ENCODE measurements at places on chromosomes 7 and 10. TPM values are rescaled to one million over a fixed set of nuclear protein-coding genes. Genes with fewer than 3 reads are reported as not detected.
A peak's percentile ranks its signal among the peaks of the same experiment; 100 is the strongest.

- no peaks in the 10 kb centered on the region for H3K4me1 ChIP-seq
- DNase-seq = no peak
- H3K36me3 ChIP-seq = no peaks in the 10 kb centered on the region
- H3K27me3 ChIP-seq = no peaks in the 10 kb centered on the region
Observed at GRCh38 chr7:71239586-71240268, 107.8 kb downstream of the GALNT17 start.

HBP1 gene
- total RNA-seq = 11.0 TPM

CUZD1 gene
- total RNA-seq = 3.1 TPM

- no peaks in the 10 kb centered on the region for H3K36me3 ChIP-seq
- no peak for DNase-seq
- H3K4me3 ChIP-seq = no peak overlapping the region
- H3K27me3 ChIP-seq = peaks cover 2% of the 10 kb centered on the region
- no peak overlapping the region for H3K27ac ChIP-seq
Observed at GRCh38 chr7:141369422-141369821, 181.8 kb upstream of the AGK start.

BICC1 gene
- not detected for total RNA-seq

AS3MT gene
- 0.79 TPM for total RNA-seq

GRCh38 chr7:89987665-89988064 lies 166.6 kb upstream of the STEAP1 start:
- DNase-seq = no peak
- no peak overlapping the region for H3K4me3 ChIP-seq

DNA sequence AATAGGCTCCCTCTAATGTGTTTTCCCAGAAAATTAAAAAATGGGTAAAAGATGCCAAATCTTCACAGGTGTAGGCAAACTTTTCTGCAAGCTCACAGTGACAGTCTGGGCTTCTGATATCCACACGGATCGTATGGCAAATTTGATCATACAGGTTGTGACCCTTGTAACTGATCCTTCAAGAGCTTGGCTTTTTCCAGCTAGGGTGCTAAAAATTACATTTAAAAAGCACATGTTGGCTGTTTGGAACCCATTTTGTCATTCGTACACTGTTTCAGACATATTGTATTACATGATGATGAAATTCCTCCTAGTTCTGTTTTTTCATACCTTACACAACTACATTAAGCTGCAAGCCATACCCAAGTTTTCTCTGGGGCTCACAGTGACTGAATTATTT lies 138.7 kb downstream of the GFRA1 start:
- H3K36me3 ChIP-seq = no peaks in the 10 kb centered on the region
- DNase-seq = no peak
- H3K27ac ChIP-seq = no peak overlapping the region
- H3K4me3 ChIP-seq = no peak overlapping the region
- H3K27me3 ChIP-seq = no peaks in the 10 kb centered on the region
- H3K4me1 ChIP-seq = no peaks in the 10 kb centered on the region

GRCh38 chr7:92830027-92830426 lies 6.3 kb downstream of the CDK6 start:
- H3K36me3 ChIP-seq = peaks cover 68% of the 10 kb centered on the region
- H3K4me1 ChIP-seq = peaks cover 55% of the 10 kb centered on the region
- peak overlapping the region; percentile 100 for H3K27ac ChIP-seq
- H3K27me3 ChIP-seq = no peaks in the 10 kb centered on the region

DNA sequence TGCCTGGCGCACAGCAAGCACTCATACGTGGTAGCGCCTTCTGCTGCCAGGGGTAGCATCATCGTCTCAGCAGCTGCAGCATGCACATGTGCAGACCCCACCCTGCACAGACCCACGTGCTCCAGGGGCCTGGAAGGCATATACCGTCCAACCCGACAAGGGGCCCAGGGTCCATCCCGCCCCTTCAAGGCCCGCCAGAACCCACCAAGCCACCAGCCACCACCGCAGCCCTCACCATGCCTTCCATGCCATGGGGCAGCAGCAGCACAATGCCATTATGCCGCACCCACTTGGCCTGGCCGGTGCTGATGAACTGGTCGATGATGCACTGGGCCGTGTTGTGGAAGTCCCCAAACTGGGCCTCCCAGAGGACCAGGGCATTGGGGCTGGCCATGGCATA lies 22.7 kb downstream of the OGDHL start:
- H3K36me3 ChIP-seq = no peaks in the 10 kb centered on the region
- H3K27me3 ChIP-seq = no peaks in the 10 kb centered on the region
- no peaks in the 10 kb centered on the region for H3K4me1 ChIP-seq
- no peak overlapping the region for H3K27ac ChIP-seq

GRCh38 chr10:77601488-77601887 lies 36.1 kb downstream of the KCNMA1 start:
- DNase-seq = no peak
- H3K27me3 ChIP-seq = no peaks in the 10 kb centered on the region
- H3K4me1 ChIP-seq = peaks cover 5% of the 10 kb centered on the region
- no peaks in the 10 kb centered on the region for H3K36me3 ChIP-seq
- no peak overlapping the region for H3K4me3 ChIP-seq
- H3K27ac ChIP-seq = no peak overlapping the region

- peaks cover 18% of the 10 kb centered on the region for H3K27me3 ChIP-seq
- H3K36me3 ChIP-seq = no peaks in the 10 kb centered on the region
- H3K4me3 ChIP-seq = no peak overlapping the region
- DNase-seq = no peak
- H3K27ac ChIP-seq = no peak overlapping the region
Observed at GRCh38 chr7:151902311-151902710, 25.4 kb upstream of the PRKAG2 start.

DNA sequence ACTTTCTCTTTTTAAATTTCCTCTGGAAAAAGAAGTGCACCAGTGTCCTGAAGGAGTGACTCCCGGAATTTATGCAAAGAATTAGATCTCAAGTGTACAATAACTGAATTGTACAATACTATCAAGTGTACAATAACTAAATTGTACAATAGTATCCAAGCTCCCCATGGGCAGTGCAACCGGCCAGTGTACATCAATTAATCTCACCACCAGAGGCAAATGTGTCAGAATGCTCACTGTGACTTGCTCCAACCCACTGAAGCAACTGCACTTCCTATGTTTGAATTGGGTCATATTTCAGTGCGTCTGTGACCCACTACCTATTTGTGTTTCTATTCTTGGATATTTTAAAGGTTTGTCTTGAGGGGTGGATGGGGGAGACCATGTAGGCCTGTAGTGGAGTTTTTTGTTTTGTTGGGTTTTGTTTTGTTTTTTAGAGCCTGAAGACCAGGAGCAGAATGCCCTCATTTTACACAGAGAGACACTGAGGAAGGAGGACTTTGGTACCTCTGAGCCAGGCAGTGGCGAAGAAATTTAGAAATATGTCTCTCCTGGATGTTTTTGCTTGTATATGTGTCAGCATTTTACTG lies 78.5 kb upstream of the CTTNBP2 start:
- no peaks in the 10 kb centered on the region for H3K27me3 ChIP-seq
- no peak overlapping the region for H3K27ac ChIP-seq
- H3K4me1 ChIP-seq = no peaks in the 10 kb centered on the region

DNA sequence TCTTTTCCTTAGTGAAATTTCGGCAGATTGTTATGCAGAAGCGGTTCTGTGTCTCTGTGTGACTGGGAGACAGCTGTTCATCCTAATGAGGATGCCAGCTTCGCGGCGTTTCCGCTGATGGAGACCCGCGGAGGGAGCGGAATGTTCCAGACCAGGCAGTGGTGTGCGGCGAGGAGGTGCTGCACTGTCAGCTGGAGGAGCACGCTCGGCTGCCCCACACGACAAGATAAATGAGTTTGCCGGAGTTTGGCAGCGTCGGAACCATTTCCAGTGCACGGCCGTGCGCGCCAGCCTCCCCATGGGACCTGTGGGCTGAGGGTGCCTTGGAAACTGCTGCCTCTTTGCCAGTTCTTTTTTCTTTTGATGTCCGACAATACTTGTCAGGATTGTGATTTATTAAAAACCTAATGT lies 64.6 kb downstream of the WDR37 start:
- H3K4me1 ChIP-seq = peaks cover 32% of the 10 kb centered on the region
- no peak overlapping the region for H3K4me3 ChIP-seq
- no peak for DNase-seq

DNA sequence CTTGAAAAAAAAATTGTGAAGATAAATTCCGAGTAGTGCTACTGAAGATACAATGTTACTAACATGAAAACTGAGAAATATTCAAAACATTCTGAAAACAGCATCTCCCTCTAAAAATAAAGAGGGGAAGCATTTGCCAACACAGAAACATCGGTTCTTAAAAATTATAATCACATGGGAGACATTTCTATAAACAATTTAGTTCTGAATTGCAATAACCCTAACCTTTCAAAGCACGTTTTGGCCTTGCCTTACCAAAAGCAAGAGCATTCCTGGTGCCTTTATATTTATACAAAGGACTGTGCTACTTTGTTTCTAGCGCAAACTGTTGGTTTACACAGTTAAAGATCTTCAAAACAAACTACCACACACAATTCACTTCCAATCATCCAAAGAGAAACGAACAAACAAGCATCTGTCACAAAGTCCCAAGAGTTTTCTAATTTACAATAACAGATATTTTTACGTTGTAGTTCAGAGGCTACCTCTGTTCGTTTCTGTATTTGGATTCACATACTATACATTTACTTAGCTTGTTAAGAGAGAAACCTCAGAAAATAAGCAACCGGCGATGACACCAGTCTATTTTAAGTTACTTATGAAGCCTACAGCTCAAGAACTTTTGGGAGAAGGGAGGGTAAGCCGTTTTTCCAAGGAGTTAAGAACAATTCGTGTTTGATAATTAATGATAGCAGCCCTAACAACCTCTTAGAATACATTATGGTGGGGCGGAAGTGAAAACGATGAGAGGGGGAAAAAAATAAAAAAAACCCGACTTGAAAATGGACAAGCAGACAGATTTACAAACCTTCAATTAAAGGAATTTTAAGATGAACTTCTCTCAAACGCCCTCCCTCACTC lies 1.3 kb downstream of the ABI1 start:
- peak overlapping the region; percentile 94 for H3K27ac ChIP-seq
- H3K4me3 ChIP-seq = peak overlapping the region; percentile 88
- peaks cover 10% of the 10 kb centered on the region for H3K27me3 ChIP-seq
- peaks cover 38% of the 10 kb centered on the region for H3K4me1 ChIP-seq
- peaks cover 11% of the 10 kb centered on the region for H3K36me3 ChIP-seq

GRCh38 chr7:103752995-103753394 lies 236.5 kb downstream of the RELN start:
- H3K4me3 ChIP-seq = no peak overlapping the region
- no peaks in the 10 kb centered on the region for H3K4me1 ChIP-seq
- peaks cover 2% of the 10 kb centered on the region for H3K27me3 ChIP-seq
- DNase-seq = no peak
- no peak overlapping the region for H3K27ac ChIP-seq

DNA sequence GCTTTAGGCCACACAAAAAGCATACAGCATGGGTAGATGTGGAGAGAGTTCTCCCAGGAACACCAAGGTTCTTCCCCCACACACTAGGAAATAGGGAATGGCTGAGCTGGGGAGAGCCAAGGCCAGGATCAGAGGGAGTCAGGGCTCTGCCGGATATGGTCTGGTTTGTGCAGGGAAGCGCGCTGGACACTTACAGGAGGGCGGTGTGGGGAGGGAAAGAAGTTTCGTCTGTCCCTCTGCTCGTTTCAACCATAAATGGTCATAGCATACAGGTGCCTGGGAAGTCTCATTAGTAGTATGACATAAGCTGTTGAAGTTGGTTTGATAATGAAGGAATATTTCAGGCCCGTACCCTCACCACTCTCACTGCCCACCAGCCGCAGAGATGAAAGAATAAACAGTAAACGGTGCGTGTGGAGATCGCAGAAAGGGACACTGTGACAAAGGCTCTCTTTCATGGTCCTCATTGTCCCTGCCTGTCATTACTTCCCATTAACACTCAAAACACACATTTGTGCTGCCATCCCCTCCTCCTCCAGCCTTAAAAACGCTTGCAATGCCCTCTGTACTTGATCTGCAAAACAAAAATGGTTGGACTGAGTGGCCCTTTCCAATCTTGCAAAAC lies 207.2 kb downstream of the CELF2 start:
- peak overlapping the region; percentile 92 for H3K27ac ChIP-seq
- DNase-seq = no peak
- peaks cover 72% of the 10 kb centered on the region for H3K4me1 ChIP-seq
- H3K4me3 ChIP-seq = peak overlapping the region; percentile 7
- peaks cover 66% of the 10 kb centered on the region for H3K36me3 ChIP-seq

CYP2E1 gene
- 0.33 TPM for total RNA-seq

GRCh38 chr7:43953071-43953470 lies 26.8 kb downstream of the UBE2D4 start:
- no peak for DNase-seq
- H3K36me3 ChIP-seq = peaks cover 24% of the 10 kb centered on the region
- H3K27me3 ChIP-seq = no peaks in the 10 kb centered on the region
- H3K4me1 ChIP-seq = peaks cover 8% of the 10 kb centered on the region
- H3K4me3 ChIP-seq = no peak overlapping the region

- peaks cover 23% of the 10 kb centered on the region for H3K27me3 ChIP-seq
- DNase-seq = no peak
- no peak overlapping the region for H3K4me3 ChIP-seq
Observed at GRCh38 chr10:88565072-88565471, 18.0 kb downstream of the RNLS start.

GPNMB gene
- 0.95 TPM for total RNA-seq

MRPL32 gene
- total RNA-seq = 89.1 TPM

DNA sequence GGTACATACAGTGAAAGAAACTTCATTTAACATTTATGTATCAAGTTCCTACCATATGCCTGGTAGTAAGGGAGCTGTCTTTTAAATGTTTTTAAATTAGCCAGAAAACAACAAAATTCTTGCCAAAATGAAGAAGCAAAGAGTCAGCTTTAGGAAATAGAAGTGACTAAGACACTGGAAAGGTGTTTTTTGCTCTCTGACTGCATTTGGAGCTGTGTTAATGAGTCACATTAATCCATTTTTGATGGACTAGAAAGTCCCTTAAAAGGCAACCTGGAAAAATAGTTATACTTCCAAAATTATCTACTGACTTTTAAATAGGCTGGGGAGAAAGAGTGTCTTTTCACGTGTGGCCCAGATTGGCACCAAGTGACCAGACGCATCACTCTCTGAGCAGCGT lies 3.9 kb upstream of the COL17A1 start:
- no peak for DNase-seq
- H3K4me1 ChIP-seq = peaks cover 5% of the 10 kb centered on the region
- H3K4me3 ChIP-seq = no peak overlapping the region
- peaks cover 3% of the 10 kb centered on the region for H3K27me3 ChIP-seq
- H3K27ac ChIP-seq = no peak overlapping the region
- H3K36me3 ChIP-seq = no peaks in the 10 kb centered on the region

DNA sequence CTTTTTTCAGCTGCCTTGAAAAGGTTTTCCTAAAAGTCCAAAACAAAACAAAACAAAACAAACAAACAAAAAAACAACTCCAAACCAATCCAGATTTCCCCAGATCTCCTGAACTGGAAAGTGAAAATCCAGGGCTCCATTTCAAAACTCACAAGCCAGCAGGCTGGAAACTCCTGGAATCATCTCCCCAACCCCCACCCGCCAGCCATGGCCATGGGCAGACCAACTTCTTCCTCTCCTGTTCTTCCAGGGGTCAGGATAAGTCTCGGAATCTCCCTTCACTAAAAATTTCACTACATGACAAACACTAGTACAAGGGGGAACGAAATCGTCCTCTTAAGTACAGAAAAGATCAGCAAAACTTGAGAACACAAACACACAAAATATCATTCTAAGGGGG lies 40.4 kb downstream of the GNA12 start:
- peaks cover 22% of the 10 kb centered on the region for H3K4me1 ChIP-seq
- no peak overlapping the region for H3K27ac ChIP-seq
- H3K4me3 ChIP-seq = no peak overlapping the region
- no peaks in the 10 kb centered on the region for H3K27me3 ChIP-seq
- no peaks in the 10 kb centered on the region for H3K36me3 ChIP-seq
- no peak for DNase-seq
